ENCODE measurements at places on chromosomes 2 and 18.

- no peak for DNase-seq
Observed at GRCh38 chr18:52468496-52468895, 128.5 kb downstream of the DCC start.

DNA sequence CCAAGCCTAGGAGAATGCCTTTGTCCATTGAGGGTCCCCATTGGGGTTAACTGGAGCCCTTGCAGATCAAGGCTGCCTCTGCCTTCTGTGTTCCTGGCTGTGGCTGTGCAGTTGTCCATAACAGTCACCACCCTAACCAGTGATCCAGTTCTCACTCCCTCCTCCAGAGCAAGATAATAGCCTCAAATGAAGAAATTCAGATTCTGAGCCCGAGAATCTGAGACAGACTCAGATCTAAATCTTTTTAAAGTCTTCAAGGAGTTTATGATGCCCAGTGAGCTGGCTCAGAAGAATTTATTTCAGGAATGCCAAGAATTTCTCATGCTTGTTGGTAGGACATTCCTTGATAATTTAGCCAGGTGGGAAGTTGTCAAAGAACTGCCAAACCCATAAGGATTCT lies 44.3 kb upstream of the RAB6C start:
- DNase-seq: no peak

GRCh38 chr18:14949800-14950664 lies 202.1 kb downstream of the ANKRD30B start:
- no peak for DNase-seq

DNA sequence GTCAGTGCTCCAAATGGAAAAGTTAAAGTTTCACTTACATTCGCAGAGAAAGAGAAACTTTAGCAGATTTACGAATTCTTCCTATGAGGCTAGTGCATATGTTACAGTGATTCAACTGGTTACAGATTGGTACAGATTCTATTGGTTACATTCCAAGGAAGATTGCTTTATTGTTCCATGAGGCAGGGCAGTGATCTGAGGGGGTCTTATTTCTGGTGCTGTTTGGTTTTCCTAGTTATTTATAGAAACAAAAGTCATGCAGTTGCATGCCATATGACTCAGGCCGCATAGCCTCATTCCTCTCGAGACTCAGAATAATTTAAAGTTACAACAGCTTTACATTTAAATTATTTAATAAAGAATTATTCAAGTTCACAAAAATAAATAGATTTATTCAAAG lies 385.4 kb upstream of the SYT4 start:
- DNase-seq: peak; percentile 49

GRCh38 chr2:98037206-98037605 lies 41.5 kb upstream of the TMEM131 start:
- DNase-seq: no peak

- peak; percentile 36 for DNase-seq
Observed at GRCh38 chr2:199662255-199662654, 188.7 kb downstream of the FTCDNL1 start.

DNA sequence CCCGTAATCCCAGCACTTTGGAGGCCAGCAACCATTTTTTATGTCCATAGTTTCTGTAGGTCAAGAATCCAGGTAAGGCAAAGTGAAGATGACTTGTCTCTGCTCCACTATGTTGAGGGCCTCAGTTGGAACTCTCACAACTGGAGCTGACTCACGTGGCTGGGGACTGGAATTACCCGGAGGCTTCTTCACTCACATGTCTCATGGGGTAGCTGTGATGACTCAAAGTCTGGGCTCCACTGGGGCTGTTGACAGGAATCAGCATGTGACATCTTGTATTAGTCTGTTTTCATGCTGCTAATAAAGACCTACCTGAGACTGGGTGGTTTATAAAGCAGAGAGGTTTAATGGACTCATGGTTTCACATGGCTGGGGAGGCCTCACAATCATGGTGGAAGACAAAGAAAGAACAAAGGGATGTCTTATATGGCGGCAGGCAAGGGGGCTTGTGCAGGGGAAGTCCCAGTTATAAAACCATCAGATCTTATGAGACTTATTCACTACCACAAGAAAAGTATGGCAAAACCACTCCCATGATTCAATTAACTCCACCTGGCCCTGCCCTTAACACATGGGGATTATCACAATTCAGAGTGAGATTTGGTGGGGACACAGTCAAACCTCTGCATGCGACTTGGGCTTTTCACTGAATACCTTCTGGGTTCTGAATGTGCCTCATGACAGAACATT lies 7.8 kb upstream of the PPP1R1C start:
- no peak for DNase-seq

DNA sequence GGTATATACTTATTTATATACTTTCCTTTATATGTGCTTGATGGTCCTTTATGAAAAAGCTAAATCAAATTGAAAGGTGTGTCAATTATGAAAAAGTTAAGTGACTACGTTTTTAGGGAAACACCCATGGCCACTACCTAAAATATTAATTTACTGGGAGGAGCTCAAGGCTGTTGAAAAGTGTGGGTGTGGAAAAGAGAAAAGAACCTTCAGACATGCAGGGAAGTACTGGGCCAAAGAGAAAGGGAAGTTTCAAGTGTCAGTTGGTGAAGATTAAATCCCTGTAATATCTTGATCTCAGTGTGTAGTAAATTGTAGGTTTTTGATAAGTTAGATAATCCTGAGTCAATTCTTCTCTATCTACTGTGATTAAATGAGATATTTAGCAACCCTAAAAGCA lies 6.2 kb upstream of the GKN1 start:
- no peak for DNase-seq

GRCh38 chr2:19527771-19528170 lies 169.3 kb upstream of the OSR1 start:
- DNase-seq: no peak

- no peak for DNase-seq
Observed at GRCh38 chr2:23381084-23381483, 3.9 kb upstream of the KLHL29 start.

DNA sequence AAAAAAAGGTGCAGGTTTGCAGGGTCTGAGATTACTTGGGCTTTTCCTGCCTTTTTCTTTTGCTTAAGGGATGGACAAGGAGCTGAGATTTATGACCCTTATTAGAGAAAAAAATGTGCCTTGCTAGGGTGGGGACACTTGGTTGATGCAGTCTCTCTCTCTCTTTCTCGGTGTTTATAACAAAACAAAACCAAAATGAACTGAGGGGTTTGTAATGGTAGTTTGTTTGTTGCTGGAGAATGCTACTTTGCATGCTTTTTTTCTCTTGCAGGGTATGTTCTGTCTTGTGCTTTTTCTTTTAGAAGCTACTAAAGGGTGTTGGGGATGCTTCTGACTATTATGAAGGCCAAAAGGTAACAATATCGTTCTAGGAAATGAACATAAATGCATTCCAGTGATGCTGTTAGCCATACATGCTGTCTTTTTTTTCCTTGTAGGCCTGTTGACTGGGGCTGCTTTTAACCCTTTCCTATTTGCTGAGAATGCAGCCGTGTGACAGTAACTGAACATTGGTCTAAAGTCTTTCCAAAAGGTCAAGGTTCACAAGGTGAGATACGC lies 435 bp downstream of the ZNF532 start:
- DNase-seq: no peak

GRCh38 chr2:98335271-98335670 lies 11.0 kb upstream of the CNGA3 start:
- DNase-seq: no peak

DNA sequence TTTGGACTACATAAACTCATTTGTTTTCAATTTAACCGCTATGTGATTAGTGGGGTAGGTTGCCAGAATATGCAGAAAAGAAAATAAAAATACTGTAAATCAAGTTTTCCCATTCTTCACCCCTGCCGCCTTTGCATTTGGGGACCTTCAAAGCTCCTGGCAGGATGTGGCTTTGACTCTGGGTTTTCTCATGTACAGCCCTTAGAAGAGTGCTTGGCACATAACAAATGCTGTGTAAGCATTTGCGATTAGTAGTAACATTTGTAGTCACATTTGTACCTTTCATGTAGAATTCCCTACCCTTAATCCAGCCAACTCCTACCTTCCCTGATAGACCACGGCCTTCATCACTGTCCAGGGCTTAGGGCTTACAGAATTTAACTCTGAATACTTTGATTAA lies 262.6 kb downstream of the MREG start:
- no peak for DNase-seq

DNA sequence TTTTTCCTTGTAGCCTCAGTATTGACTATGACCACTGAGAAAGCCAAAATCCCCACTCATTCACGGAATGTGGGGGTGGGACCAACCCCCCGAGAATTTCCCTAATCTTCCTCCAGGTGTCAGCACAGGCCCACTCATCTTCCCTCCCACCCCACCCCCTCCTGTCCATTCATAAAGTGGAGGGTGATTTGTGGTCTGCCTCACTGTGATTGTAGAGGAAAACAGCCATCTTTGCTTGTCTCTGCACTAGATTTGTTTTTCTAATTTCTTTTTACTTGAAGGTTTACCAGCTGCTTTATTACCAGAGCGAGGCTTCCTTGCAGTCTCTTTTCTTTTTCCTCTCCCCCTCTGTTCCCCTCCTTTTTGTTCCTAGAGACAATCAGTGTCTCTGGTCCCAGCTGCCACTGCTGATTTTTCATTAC lies 171.8 kb downstream of the ICOS start:
- DNase-seq: peak; percentile 31

- no peak for DNase-seq
Observed at GRCh38 chr2:70685771-70686171, 82.2 kb downstream of the ADD2 start.

- no peak for DNase-seq
Observed at GRCh38 chr2:197575987-197576386, 60.1 kb downstream of the MOB4 start.

DNA sequence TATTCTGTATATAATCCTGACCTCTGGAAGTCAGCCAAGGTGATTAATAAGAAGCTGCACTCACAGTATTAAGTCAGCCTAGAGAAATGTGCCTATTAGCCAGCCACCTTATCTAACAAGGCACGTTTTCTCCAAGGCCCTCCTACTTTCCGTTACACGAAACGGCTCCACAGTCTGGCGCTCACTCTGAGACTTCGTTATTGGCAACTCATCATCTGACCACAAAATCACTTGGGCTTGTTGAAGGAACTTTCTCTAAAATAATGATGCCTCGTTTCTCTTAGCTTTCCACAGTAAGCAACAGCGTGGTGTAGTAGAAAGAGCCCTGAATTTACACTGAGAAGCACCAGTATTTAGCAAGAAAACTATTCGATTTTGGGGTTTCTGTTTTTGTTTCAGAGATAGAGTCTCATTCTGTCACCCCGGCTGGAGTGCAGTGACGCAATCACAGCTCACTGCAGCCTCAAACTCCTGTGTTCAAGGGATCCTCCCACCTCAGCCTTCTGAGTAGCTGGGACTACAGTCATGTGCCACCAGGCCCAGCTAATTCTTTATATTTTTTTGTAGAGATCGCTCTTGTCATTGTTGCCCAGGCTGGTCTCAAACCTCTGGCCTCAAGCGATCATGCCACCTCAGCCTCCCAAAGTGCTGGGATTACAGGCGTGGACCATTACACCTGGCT lies 53.6 kb upstream of the SLC14A1 start:
- DNase-seq: no peak

DNA sequence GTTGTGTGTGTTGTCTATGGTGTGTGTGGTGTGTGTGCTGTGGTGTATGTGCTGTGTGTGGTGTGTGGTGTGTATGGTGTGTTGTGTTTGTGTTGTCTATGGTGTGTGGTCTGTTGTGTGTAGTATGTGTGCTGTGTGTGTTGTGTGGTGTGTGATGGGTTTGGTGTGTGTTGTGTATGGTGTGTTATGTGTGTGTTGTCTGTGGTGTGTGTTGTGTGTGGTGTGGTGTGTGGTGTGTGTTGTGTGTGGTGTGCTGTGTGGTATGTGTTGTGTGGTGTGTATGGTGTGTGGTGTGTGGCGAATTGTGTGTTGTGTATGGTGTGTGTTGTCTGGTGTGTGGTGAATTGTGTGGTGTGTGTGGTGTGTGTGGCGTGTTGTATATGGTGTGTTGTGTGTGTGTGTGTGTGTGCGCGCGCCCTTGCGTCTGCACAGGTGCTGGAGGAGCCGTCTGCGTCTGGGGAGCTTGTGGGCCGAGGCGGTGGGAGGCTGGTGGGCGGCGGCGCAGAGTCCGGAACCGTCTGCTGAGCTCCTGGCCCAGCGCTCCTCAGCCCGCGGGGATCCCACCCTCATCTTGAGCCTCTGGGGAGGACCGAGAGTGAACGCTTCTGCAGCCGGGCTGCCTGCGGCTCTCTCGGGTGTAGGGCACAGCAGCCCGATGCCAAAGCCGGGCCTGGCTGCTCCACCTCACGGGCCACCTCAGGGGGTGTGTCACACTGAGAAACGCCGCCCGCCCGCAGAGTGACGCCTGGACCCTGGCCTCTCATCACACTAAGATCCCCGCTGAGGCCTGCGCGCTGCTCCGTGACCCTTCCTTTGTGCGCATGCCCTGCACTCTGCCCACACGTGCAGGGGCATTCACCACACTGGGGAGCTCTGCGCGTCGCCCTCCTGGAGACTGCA lies 8.8 kb upstream of the ADI1 start:
- no peak for DNase-seq

- no peak for DNase-seq
Observed at GRCh38 chr2:167353605-167354280, 465.5 kb downstream of the XIRP2 start.

- DNase-seq: no peak
Observed at GRCh38 chr2:158297120-158297519, 159.4 kb downstream of the CCDC148 start.

GRCh38 chr18:33717339-33717738 lies 139.3 kb downstream of the ASXL3 start:
- DNase-seq: no peak

DNA sequence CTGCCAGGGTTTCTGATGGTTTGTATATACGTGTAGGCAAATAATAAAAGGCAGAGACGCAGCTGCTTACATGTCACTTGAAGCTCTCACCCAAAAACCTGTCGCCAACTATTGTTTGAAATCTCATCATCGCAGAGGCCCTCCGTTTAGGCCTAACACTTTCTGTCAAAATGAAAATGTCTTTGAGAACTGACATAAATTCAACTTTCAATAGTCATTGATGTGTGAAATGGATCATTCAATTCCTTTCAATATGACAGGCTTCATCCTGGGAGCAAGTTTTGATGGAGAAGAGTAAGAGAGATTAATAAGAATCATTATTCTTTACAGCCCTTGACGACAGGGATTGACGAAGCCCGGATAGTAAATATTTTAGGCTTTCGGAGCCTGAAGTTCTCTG lies 2.7 kb downstream of the ACTG2 start:
- DNase-seq: no peak

- no peak for DNase-seq
Observed at GRCh38 chr2:235493775-235494715, at the start of gene AGAP1. TSS of gene AGAP1 (plus strand) at chr2:235494043.

DNA sequence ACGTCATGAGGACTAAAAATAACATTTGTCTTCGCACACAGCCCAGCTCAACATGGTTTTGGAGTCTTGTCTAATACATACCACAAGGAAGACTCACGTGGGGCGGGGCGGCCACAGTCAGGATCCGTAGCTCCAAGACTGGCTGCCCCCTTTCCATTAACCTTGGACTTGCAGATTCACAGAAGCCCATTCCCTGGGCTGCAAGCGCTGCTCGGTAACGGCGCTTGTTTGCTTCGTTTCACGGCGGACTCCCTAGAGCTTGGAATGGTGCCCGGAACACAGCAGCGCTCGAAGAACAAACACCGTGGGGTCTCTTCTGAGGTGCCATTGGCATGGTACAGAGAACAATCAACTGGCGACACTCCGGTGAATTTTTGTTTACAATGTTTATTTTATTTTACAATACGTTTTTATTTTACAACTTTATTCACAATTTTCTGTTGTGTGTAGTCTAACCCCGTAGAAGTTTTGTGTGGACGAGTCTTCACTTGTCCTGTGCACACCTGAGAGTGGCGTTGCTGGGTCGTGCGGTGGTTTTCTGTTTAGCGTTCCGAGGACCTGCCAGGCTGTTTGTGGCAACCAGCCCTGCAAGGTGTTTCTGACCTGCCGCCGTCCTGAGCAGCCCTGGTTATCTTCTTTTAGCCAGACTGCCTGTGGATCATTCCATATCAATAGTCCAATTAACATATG lies 126.5 kb downstream of the GALR1 start:
- DNase-seq: no peak

All from smooth muscle cell of the brain vasculature (primary cell).